ENCODE measurements at places on chromosomes 11 and 22. TPM values are rescaled to one million over a fixed set of nuclear protein-coding genes. Genes with fewer than 3 reads are reported as not detected.

The CAVIN3 gene
- total RNA-seq, result 45.0 TPM

The MPPED2 gene
- not detected for total RNA-seq

The CCDC81 gene
- 0.13 TPM for total RNA-seq

The C11orf52 gene
- not detected for total RNA-seq

The SPCS2 gene
- total RNA-seq, result 145 TPM

The PHOX2A gene
- not detected for total RNA-seq

The OR51F1 gene
- not detected for total RNA-seq

The ATG16L2 gene
- total RNA-seq, result 57.0 TPM

The DEFB131B gene
- not detected for total RNA-seq

The HPX gene
- not detected for total RNA-seq

Measured in activated CD8-positive, alpha-beta memory T cell treated with anti-CD3 and anti-CD28 coated beads for 36 hours (primary cell).